Fibroblast of villous mesenchyme (primary cell): ENCODE measurements at places on chromosomes 5 and 9. TPM values are rescaled to one million over a fixed set of nuclear protein-coding genes. Genes with fewer than 3 reads are reported as not detected.

GRCh38 chr9:1049641-1050040, 516 bp upstream of the DMRT2 start:
- no peak for DNase-seq

- no peak for DNase-seq
Observed at GRCh38 chr9:16619914-16620520, 250.5 kb downstream of the BNC2 start.

GRCh38 chr5:137195483-137195882, 303.6 kb downstream of the SPOCK1 start:
- DNase-seq: no peak

DNA sequence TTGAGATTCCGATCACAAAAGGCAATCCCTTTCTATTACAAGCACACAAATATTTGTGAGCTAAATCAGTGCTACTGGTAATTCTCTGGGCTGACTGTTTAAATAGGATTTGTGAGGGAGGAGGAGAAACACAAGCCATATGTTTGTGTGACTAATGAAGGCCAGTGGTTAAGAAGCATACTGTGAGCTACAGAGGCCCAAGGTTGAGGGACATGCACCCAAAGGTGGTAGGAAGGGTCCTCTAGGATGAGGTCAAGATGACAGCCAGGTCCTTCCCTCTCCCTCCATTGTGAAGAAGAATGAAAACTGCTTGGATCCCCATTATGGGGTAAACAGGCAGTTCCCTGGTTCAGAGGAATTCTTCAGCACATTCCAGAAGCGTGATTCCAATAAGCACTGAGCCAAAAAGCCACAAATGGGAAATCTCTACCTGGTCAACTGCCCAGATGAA, 83.9 kb downstream of the SPOCK1 start:
- peak; percentile 75 for DNase-seq

DNA sequence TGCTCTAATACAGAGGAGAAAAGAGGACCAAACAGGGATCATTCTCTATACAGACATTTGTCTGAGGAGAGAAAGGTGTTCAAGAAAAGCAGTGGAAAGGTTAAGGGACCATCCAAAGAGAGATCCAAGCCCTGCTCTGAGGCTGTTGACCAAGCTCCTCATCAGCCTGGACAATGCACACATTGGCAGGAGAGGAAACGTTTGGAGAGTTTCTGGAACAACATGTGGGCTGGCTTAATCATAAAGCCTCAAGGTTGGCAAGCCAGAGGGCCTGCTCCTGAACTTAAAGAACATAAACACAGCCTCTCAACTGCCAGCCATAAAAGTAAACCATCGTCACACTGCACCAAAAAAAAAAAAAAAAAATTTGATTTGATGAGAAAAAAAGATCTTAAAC, 184.4 kb upstream of the SLC12A2 start:
- DNase-seq: no peak

GRCh38 chr9:81108821-81109220, 580.5 kb downstream of the TLE1 start:
- DNase-seq: no peak

GRCh38 chr5:10701567-10702039, 59.4 kb downstream of the DAP start:
- DNase-seq: peak; percentile 73

GRCh38 chr5:130251931-130252330, 347.7 kb downstream of the CHSY3 start:
- no peak for DNase-seq

- peak; percentile 60 for DNase-seq
Observed at GRCh38 chr9:86965636-86966395, 18.5 kb upstream of the GAS1 start.

DNA sequence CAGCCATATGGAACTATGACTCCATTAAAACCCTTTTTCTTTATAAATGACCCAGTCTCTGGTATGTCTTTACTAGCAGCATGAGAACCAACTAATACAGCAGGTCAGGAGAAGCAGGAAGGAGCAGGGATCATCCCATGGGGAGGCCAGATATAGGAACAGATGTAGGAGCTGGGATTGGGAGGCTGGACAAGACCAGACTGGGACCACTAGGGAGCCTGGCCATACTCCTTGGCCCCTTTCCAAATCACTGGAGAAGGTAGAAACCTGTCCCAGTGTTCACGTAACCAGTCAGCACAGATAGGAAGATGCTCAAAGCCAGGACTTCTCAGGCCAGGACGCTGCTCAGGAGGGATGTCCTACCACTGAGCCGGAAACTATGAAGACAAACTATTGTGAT, 95.5 kb downstream of the LMX1B start:
- DNase-seq: no peak

GRCh38 chr5:135432113-135432512, 15.0 kb downstream of the DCANP1 start:
- no peak for DNase-seq

DNA sequence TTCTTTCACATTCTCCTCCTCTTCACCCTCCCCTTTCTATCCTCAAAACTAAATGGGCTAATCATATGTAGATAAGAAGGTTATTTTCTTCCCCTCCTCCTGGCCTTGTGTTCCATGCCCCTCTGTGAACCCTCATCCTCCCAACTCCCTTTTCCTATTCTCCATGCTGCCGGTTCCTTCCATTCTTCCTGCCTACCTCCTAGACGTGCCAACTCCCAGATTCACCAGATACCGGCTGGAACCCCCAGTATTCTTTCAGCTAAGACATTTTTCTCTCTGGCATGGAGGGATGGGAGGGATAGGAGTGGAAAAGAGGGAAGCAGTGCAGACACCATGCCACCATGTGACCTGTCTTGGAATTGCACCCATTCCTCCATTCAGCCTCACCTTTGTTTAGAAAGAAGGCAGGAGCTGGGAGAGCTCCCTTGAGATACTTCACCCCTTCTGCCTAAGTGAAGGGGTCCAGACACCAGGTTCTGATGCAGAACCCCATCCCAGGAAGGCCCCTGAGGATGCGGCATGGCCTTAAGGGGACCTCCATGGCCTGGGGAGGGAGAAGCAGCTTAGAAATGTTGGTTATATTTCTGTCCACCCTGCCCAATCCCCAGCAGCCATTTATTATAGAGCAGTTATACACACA, 4.8 kb downstream of the DNAJB5 start:
- peak; percentile 39 for DNase-seq

GRCh38 chr5:33579789-33580188, 139.0 kb downstream of the TARS1 start:
- DNase-seq: no peak

DNA sequence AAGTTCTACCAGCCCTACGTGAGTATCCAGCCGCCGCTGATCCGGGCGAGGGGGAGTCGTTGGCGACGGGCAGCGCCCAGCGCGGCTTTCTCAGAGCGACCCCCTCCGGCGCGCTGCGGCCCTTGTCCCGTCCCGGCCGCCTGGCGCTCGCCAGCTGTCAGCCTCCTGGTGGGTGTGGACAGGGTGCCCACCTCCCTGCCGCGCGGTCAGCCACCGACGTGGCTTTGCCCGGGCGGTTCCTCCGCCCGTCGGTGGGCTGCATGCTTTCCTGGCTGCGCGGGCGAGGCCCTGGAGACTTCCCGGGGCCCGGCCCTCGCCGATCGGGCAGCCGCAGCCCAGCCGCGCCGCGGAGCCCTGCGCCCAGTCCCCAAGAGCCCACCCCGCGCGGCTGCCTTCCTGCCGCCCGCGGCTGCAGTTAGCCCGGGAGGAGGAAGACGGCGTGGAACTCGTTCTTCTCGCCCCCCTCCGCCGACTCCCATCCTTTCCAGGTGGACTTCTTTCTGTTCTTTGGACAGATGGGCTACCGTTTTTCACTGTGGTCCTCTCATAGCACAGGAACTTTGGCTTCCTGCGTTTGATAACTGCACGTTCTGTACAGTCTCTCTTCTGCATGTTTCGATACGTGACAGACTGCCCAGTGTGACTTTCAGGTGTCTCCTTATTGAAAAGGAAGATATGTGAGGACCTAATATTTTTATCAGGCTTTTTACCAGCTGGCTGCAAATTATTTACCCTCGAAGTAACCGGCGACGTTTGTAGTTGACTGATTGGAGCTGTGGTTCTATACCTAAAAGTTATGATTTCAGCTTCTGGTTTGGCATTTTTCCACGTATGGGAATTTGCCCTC, 577 bp downstream of the AP3S1 start:
- peak; percentile 67 for DNase-seq

GRCh38 chr9:37700131-37700530, 49.4 kb downstream of the FRMPD1 start:
- DNase-seq: no peak

GRCh38 chr5:95216136-95216955, 68.5 kb downstream of the MCTP1 start:
- no peak for DNase-seq

CD72 gene
- 0.86 and 1.3 TPM in 2 replicates for total RNA-seq

IL5 gene
- total RNA-seq: not detected in 2 replicates

FOXD4L5 gene
- under 0.01 TPM in 1 of 2 replicates, not detected in the other for total RNA-seq

PRR16 gene
- 11.6 and 22.0 TPM in 2 replicates for total RNA-seq

PRRX2 gene
- total RNA-seq: under 0.01 and 1.6 TPM in 2 replicates

TTC23L gene
- total RNA-seq: under 0.01 TPM in 1 of 2 replicates, not detected in the other
